ENCODE measurements at places on chromosomes 13 and 19.

DNA sequence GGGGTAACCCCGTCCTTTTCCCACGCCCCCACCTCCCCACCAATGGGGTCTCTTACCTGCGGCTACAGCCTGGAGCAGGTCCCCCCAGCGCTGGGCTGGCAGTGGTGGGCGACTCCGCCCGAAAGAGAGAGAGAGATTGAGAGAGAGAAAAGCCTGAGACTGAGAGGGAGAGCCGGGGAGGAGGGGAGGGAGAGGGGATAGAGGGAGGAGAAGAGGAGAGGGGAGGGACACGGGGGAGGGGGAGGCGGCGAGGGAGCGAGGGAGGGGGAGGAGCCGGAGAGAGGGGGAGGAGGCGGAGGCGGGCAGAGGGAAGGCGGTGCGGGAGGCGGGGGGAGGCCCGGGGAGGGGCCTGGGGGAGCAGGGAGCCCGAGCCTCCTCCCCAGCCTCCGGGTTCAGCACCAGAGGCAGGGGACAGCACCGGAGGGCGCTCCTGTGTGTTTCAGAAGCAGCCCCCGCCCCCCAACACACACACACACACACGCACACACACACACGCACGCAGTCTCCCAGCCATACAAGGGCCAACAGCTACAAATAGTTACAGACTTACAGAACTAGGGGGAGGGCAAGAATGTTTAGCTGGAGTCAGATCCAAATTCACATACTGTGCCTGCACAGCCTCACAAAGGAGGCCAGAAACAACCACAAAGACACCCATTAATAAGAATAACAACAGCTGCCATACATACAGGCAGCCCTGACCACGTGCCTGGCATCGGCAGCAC lies at the start of gene SLC8A2:
Gene SLC8A2 (minus strand): TSS at position 161 of the 725 bp plus-strand sequence. CDS start 5,490 bp downstream, outside the sequence.
- DNase-seq, result peak; percentile 83

GRCh38 chr19:5522106-5522505 lies 45.6 kb downstream of the TINCR start:
- DNase-seq, result no peak

- DNase-seq, result peak; percentile 66
These were observed 72.3 kb upstream of the C1QTNF9B start for GRCh38 chr13:23969647-23970046.

GRCh38 chr19:2097203-2097885 lies 629 bp downstream of the IZUMO4 start:
- no peak for DNase-seq
